ENCODE measurements at places on chromosomes 4 and X. TPM values are rescaled to one million over a fixed set of nuclear protein-coding genes. Genes with fewer than 3 reads are reported as not detected.

GRCh38 chr4:6639137-6639680 is 1.3 kb upstream of the MRFAP1 start:
- no peak overlapping the region for H3K4me3 ChIP-seq
- H3K36me3 ChIP-seq, result peaks cover 15% of the 10 kb centered on the region
- H3K27ac ChIP-seq, result no peak overlapping the region
- no peaks in the 10 kb centered on the region for H3K27me3 ChIP-seq

DNA sequence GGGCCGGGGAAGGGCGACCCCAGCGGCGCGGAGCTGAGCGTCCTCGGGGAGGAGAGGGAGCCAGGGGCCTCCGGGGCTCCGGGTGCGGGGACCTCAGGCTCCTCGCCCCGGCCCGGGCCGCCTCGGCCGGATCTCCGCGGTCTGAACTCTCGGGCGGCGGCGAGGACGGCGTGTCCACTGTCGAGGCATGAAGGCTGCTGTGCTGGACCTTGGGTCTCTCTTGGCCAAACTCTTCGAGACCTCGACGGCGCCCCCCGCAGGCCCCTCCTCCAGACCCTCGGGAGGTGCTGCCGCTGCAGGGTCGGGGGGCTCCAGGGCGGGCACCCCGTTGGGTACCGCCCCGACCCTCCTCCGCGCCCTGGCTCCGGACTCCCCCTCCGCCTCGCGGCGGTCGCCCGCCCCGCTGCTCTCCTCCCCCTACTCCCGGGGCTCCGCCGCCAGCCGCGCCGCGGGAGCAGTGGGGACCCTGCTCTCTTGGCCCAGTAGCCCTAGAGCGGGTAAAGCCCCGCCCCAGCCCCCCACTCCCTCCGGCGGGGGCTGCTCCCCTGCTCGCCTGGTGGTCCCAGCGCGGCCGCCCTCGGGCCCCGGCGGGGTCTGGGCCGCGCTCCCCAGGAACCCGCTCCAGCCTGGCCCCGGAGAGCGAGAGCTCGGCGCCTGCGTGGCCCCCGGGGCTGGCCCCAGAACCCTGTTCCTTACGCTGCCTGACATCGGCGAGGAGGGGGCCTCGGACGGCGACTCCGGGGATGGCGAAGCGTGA is 564 bp downstream of the FAM149A start:
- H3K36me3 ChIP-seq, result no peaks in the 10 kb centered on the region
- H3K4me3 ChIP-seq, result peak overlapping the region; percentile 60
- peaks cover 19% of the 10 kb centered on the region for H3K27me3 ChIP-seq
- peak overlapping the region; percentile 24 for H3K27ac ChIP-seq
- peaks cover 8% of the 10 kb centered on the region for H3K4me1 ChIP-seq

- no peaks in the 10 kb centered on the region for H3K36me3 ChIP-seq
- H3K27ac ChIP-seq, result no peak overlapping the region
- no peak overlapping the region for H3K4me3 ChIP-seq
- no peak for DNase-seq
Measured at GRCh38 chr4:153531976-153532626, 65.9 kb downstream of the TMEM131L start.

NAP1L2 gene
- 2.6 TPM for total RNA-seq

MSANTD1 gene
- total RNA-seq, result 1.0 TPM

DNA sequence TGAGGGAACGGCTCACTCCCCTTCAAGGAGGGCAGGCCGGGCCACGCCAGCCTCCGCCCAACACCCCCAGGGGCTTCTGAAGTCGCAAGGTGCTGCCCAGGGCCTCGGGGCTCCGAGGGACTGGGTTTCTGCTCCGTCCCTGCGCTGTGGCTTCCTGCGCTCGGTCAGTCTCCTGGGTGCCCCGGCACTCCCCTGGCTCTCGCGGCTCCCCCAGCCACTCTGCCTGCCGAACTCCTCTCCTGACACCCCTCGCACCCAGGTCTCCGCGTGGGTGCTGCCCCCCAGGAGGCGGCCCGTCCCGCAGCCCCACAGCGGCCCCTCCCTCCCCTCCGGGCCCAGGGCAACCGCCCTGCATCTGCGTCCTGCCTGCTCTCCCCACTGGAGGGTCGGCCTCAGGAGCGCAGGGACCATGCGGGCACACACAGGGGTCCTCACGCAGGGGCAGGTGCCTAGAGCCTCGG is 151.9 kb downstream of the AFAP1 start:
- no peak overlapping the region for H3K27ac ChIP-seq
- DNase-seq, result no peak
- H3K27me3 ChIP-seq, result no peaks in the 10 kb centered on the region
- peaks cover 8% of the 10 kb centered on the region for H3K36me3 ChIP-seq

DNA sequence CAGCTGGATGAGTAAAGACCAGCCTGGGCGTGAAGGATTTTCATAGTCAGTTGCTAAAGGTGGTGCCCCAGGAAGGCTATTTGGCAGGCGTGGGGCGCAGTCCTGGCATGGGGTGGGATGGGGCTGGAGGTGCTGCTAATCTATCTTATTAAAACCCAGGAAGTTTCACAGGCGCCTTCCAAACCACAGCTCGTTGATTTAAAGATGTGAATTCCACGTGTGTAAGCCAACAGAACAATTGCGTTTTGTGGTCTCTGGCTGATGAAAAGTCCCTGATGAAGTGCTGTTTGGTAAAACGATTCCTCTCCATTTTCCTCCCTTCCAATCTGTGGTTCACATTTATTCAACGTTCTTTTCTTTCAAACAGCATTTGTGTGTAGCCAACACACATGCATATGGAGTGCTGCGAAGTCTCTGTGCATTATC is 105.0 kb downstream of the TBL1X start:
- no peak overlapping the region for H3K27ac ChIP-seq
- DNase-seq, result no peak
- H3K4me1 ChIP-seq, result no peaks in the 10 kb centered on the region
- no peaks in the 10 kb centered on the region for H3K27me3 ChIP-seq
- H3K36me3 ChIP-seq, result no peaks in the 10 kb centered on the region

DNA sequence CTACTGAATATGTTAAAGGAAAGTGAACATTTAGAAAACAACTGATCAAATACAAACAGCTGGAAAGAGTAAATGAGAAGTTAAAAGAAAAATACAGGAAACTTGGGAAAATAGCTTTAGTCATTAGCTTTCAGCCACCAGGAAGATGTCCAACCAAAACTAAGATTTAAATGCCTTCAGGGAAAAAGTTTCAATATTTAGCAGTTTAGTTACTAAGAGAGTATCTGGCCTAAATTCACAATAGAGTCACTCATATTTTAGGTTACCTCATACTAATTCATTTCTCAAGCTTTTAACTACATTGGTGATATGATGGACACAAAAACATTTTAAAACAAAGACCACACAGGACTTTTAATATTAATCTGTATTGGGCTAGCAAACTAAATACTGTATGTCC is 13.1 kb upstream of the KLHL13 start:
- no peaks in the 10 kb centered on the region for H3K36me3 ChIP-seq
- no peaks in the 10 kb centered on the region for H3K4me1 ChIP-seq
- no peaks in the 10 kb centered on the region for H3K27me3 ChIP-seq
- no peak for DNase-seq

GRCh38 chr4:140018931-140019618 is 134.9 kb downstream of the MAML3 start:
- peaks cover 13% of the 10 kb centered on the region for H3K4me1 ChIP-seq
- H3K27me3 ChIP-seq, result no peaks in the 10 kb centered on the region
- DNase-seq, result no peak
- no peaks in the 10 kb centered on the region for H3K36me3 ChIP-seq
- peak overlapping the region; percentile 17 for H3K27ac ChIP-seq

MAP3K15 gene
- total RNA-seq, result 2.1 TPM

- no peaks in the 10 kb centered on the region for H3K27me3 ChIP-seq
- H3K4me1 ChIP-seq, result no peaks in the 10 kb centered on the region
- no peak overlapping the region for H3K27ac ChIP-seq
- H3K4me3 ChIP-seq, result no peak overlapping the region
- H3K36me3 ChIP-seq, result no peaks in the 10 kb centered on the region
- no peak for DNase-seq
Measured at GRCh38 chr4:40685300-40685699, 55.6 kb upstream of the RBM47 start.

- H3K36me3 ChIP-seq, result no peaks in the 10 kb centered on the region
- H3K4me1 ChIP-seq, result no peaks in the 10 kb centered on the region
- H3K27me3 ChIP-seq, result no peaks in the 10 kb centered on the region
- H3K4me3 ChIP-seq, result no peak overlapping the region
- peak; percentile 56 for DNase-seq
Measured at GRCh38 chr4:36198068-36198808, 46.1 kb downstream of the ARAP2 start.

TXK gene
- 4.4 TPM for total RNA-seq
